ENCODE measurements at places on chromosomes 1 and 21. TPM values are rescaled to one million over a fixed set of nuclear protein-coding genes. Genes with fewer than 3 reads are reported as not detected.

Gene POU3F1
- total RNA-seq, result 0.08 TPM

Gene S100A9
- total RNA-seq, result 0.44 TPM

Gene CTH
- 4.7 TPM for total RNA-seq

Gene UTS2
- not detected for total RNA-seq

Gene SLC9C2
- total RNA-seq, result not detected

Gene RPTN
- total RNA-seq, result not detected

Gene ANKRD35
- total RNA-seq, result not detected

Gene OR14K1
- total RNA-seq, result not detected

Gene SAMD13
- 2.2 TPM for total RNA-seq

Gene CD247
- 0.44 TPM for total RNA-seq

Gene TNNT2
- total RNA-seq, result not detected

Gene LCE7A
- not detected for total RNA-seq

Gene FAM72B
- total RNA-seq, result 24.9 TPM

Gene CFHR3
- not detected for total RNA-seq

Gene CTTNBP2NL
- 18.4 TPM for total RNA-seq

Gene C4BPB
- 0.62 TPM for total RNA-seq

Gene VWA1
- 858 TPM for total RNA-seq

Gene TGFB2
- 58.9 TPM for total RNA-seq

Measured in Panc1 (cell line).